Fibroblast of villous mesenchyme (primary cell): ENCODE measurements at places on chromosomes 6 and 20. TPM values are rescaled to one million over a fixed set of nuclear protein-coding genes. Genes with fewer than 3 reads are reported as not detected.

DNA sequence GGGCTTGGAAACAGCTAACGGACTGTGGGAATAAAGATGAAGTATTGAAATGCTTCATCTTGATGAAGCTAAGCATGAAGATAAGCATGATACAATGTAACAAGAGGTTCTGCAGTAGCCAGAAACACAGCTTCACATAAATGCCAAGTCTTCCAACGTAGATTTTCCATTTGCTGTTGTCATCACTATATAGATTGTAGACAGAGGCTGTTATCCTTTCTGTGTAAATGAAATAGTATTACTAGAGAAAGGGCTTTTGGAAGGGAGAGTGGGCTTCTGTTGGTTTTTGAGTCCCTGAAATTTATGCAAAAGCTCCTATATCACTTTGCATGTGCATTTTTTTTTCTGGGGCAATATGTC, 649.0 kb downstream of the RNF144B start:
- no peak for DNase-seq

Gene CLDN20
- total RNA-seq, result not detected in 2 replicates

DNA sequence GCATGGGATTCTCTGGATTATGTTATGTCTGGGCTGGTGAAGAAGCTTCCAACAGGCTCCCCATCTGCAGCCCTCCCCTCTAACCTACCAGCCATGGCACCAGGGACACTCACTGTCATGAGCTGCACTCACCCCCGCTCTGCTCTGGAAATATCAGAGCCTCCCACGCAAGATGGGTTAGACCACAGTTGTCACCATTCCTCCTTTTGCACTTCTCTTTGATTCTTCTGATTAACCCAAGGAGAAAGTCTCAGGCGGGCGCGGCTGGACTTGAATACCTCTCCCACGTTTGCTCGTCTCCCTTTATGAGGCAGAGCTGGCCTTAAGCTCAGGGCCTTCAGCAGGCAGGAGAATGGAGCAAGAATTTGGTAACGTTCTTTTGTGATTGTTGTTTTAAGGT, 128.1 kb downstream of the CEBPB start:
- no peak for DNase-seq

- no peak for DNase-seq
Measured at GRCh38 chr20:58227391-58228102, 906 bp downstream of the ANKRD60 start.

GRCh38 chr6:106688177-106688951, 59.0 kb downstream of the QRSL1 start:
- peak; percentile 2 for DNase-seq

Gene MAP3K4
- total RNA-seq, result 26.7 and 31.5 TPM in 2 replicates

- DNase-seq, result no peak
Measured at GRCh38 chr20:53930651-53931504, 139.5 kb downstream of the BCAS1 start.

DNA sequence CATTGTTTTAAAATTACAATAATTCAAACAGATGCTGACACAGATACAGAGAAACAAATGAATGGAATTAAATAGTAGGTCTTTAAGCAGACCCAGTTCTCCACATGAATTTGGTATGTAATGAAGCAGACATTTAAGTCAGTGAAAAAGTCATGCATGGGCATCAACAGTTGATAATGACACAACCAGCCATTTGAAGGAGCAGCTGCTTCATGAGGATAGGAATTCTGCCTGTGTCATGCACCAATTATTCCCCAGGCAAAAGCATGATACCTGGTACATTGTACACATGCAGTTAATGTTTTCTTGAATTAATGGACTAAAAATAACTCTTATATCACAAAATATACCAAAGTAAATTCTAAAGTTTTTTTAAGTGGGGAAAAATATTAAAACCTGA, 11.2 kb upstream of the HEY2 start:
- DNase-seq, result no peak

GRCh38 chr6:35296931-35297600, 552 bp upstream of the DEF6 start:
- no peak for DNase-seq

Gene IRF4
- under 0.01 TPM in 1 of 2 replicates, not detected in the other for total RNA-seq

DNA sequence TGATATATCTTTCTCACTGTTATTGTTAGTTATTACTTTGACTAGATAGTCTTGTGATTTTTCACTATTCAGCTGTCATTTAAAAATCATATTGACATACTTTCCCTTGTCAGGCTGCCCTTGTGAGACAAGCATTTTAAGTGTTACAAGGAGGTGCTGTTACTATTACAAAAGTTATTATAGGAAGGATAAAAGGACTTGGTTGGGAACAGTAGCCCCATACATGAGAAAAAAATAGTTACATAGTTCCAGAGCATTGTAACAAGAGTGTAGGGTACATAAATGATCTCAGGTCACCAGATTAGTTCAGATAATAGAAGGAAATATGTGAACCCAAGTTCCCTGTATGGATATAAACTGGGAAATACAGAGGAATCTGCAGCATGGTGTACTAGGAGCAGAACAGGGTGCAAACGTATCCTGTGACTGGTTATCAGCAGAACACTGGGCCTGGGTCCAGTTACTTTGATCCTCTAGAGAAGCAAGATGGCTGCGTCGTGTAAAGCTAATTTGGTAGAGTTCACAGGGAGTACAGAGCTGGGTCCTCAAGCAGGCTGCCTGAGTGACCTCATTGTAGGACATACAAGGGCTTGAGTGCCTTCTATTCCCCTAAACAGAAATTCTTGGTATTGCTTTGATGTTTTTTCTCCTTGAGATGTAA, 38.5 kb upstream of the HDDC2 start:
- no peak for DNase-seq

Gene PDE10A
- 5.6 and 9.0 TPM in 2 replicates for total RNA-seq
